Spinal cord (tissue), 10 donors: ENCODE measurements at places on chromosomes 3 and 15. TPM values are rescaled to one million over a fixed set of nuclear protein-coding genes. Genes with fewer than 3 reads are reported as not detected.
A peak's percentile ranks its signal among the peaks of the same experiment; 100 is the strongest.

Gene SMAD3
- 15.9 TPM for total RNA-seq

Gene CPN2
- total RNA-seq: not detected

Gene TIGIT
- 0.10 TPM for total RNA-seq

Gene PRKAR2A
- total RNA-seq: 40.3 TPM

Gene ACAA1
- total RNA-seq: 30.2 TPM

Gene SV2B
- total RNA-seq: 6.6 TPM

Gene PLSCR4
- total RNA-seq: 43.8 TPM

Gene NEK10
- total RNA-seq: 33.1 TPM

DNA sequence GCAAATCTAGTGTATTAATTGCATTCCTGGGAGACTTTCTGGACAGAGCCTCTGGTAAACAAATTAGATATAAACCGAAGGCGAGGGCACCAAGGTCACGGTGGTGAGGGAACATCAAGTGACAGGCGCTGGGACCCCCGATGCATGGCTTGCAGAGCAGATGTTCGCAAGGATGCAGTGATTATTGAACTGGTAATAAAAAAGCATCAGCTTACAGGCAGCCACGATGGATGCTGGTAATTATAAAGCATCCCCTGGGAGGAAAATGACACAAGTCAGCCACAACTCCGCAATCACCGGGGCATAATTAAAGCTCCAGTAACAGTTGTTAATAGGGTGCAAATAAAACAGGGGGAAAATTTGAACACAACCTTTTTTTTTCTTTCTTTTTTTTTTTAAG lies 231.1 kb upstream of the DPH6 start:
- no peak overlapping the region for H3K4me3 ChIP-seq
- H3K36me3 ChIP-seq: no peaks in the 10 kb centered on the region
- H3K27ac ChIP-seq: no peak overlapping the region
- H3K4me1 ChIP-seq: no peaks in the 10 kb centered on the region

- H3K27me3 ChIP-seq: no peaks in the 10 kb centered on the region
- H3K27ac ChIP-seq: peak overlapping the region; percentile 94
- H3K4me3 ChIP-seq: peak overlapping the region; percentile 87
- H3K4me1 ChIP-seq: peaks cover 9% of the 10 kb centered on the region
Observed at GRCh38 chr3:33438284-33438668, 1.9 kb downstream of the UBP1 start.

- H3K4me1 ChIP-seq: peaks cover 20% of the 10 kb centered on the region
- H3K4me3 ChIP-seq: no peak overlapping the region
- DNase-seq: no peak
- H3K27me3 ChIP-seq: no peaks in the 10 kb centered on the region
- H3K36me3 ChIP-seq: no peaks in the 10 kb centered on the region
Observed at GRCh38 chr3:126294211-126294808, 62.9 kb downstream of the KLF15 start.

- no peak overlapping the region for H3K27ac ChIP-seq
- no peak overlapping the region for H3K4me3 ChIP-seq
- H3K36me3 ChIP-seq: no peaks in the 10 kb centered on the region
- no peak for DNase-seq
- H3K27me3 ChIP-seq: no peaks in the 10 kb centered on the region
- no peaks in the 10 kb centered on the region for H3K4me1 ChIP-seq
Observed at GRCh38 chr3:142282503-142282902, 57.1 kb upstream of the GK5 start.

DNA sequence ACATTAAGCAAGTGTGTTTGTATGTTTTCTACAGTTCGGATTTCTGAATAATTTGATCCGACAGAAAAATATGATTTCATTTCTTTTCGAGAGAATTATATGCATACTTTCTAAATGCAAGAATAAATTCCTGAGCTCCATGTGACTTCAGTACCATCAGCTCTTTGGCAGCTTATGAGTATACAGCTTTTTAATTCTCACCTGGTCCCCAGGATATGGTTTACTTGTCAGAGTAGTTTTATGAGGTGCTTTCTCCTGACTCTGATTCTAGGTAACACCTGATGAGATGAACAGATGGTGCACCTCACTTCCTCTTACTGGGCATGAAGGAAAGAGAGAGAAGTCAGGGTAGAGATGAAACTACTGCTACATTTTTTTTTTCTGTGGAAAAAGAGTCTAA lies 3.1 kb downstream of the HGD start:
- H3K27me3 ChIP-seq: no peaks in the 10 kb centered on the region
- H3K36me3 ChIP-seq: no peaks in the 10 kb centered on the region
- H3K4me1 ChIP-seq: no peaks in the 10 kb centered on the region
- H3K4me3 ChIP-seq: no peak overlapping the region
- no peak for DNase-seq
- H3K27ac ChIP-seq: no peak overlapping the region

- no peak overlapping the region for H3K27ac ChIP-seq
Observed at GRCh38 chr15:96316953-96317629, 13.4 kb upstream of the NR2F2 start.

DNA sequence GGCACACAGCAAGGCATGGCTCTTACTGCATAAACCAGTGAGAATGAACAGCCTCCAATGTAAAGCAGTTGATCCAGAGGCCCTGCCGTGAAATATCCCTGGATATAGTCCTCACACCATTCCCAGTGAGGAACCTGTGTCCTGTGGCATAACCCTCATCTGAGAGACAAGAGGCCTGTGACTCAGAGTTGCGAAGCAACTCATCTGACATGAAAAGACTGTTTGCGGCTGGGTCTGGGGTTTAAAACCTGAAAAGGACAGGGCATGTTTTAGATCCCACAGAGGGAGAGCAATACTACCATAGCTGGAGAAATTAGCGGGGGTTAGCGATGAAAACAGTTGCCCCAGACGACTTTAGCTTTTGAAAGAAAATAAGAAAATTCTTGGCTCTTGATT lies 165.3 kb upstream of the BHLHE40 start:
- no peak overlapping the region for H3K4me3 ChIP-seq
- H3K27me3 ChIP-seq: no peaks in the 10 kb centered on the region
- no peak overlapping the region for H3K27ac ChIP-seq
- H3K36me3 ChIP-seq: peaks cover 2% of the 10 kb centered on the region

GRCh38 chr3:69320871-69321271 lies 65.0 kb downstream of the FRMD4B start:
- H3K36me3 ChIP-seq: no peaks in the 10 kb centered on the region
- no peak for DNase-seq
- H3K4me1 ChIP-seq: no peaks in the 10 kb centered on the region
- no peak overlapping the region for H3K4me3 ChIP-seq
- no peaks in the 10 kb centered on the region for H3K27me3 ChIP-seq
- H3K27ac ChIP-seq: peak overlapping the region; percentile 15

- H3K27ac ChIP-seq: no peak overlapping the region
- DNase-seq: no peak
- no peaks in the 10 kb centered on the region for H3K36me3 ChIP-seq
- no peaks in the 10 kb centered on the region for H3K4me1 ChIP-seq
- H3K4me3 ChIP-seq: no peak overlapping the region
Observed at GRCh38 chr15:35151782-35152181, 66.7 kb upstream of the NANOGP8 start.

GRCh38 chr15:34241376-34242330 lies 16.8 kb downstream of the EMC4 start:
- H3K4me3 ChIP-seq: no peak overlapping the region
- no peaks in the 10 kb centered on the region for H3K27me3 ChIP-seq
- H3K36me3 ChIP-seq: peaks cover 10% of the 10 kb centered on the region
- DNase-seq: peak; percentile 73
- no peaks in the 10 kb centered on the region for H3K4me1 ChIP-seq
- no peak overlapping the region for H3K27ac ChIP-seq

DNA sequence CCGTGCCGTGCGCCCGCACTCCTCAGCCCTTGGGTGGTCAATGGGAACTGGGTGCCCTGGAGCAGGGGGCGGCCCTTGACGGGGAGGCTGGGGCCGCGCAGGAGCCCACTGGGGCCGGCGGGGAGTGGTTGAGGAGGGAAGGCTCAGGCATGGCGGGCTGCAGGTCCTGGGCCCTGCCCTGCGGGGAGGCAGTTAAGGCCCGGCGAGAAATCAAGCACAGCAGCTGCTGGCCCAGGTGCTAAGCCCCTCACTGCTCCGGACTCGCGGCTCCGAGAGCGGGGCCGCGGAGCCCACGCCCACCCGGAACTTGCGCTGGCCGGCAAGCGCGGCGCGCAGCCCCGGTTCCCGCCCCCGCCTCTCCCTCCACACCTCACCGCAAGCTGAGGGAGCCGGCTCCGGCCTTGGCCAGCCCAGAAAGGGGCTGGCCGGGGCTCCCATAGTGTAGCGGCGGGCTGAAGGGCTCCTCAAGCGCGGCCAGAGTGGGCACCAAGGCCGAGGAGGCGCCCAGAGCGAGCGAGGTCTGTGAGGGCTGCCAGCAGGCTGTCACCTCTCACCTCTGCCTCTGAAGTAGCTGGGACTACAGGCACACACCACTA lies 7.8 kb downstream of the GP9 start:
- peaks cover 2% of the 10 kb centered on the region for H3K27me3 ChIP-seq
- H3K4me1 ChIP-seq: peaks cover 3% of the 10 kb centered on the region
- H3K27ac ChIP-seq: no peak overlapping the region
- DNase-seq: no peak

DNA sequence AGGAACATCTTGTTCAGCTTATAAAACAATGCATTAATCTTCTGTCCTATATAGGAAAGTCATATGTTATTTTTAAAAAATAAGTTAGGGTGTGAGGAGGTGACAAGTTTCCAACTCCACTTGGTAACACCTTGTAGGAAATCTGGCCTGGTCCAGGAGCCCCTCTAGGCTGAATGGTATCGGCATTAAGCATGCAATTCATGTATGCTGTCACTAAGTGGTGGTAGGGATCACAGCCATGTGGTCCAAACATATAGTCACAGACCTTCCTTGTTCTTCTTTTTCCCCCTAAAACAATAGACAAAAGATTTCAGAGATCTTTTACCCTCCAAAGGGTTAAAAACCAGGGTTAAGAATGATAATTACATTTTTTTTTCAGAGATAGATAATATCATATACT lies 4.2 kb upstream of the APBA2 start:
- peaks cover 20% of the 10 kb centered on the region for H3K4me1 ChIP-seq
- H3K36me3 ChIP-seq: no peaks in the 10 kb centered on the region
- H3K4me3 ChIP-seq: no peak overlapping the region
- H3K27me3 ChIP-seq: no peaks in the 10 kb centered on the region
- DNase-seq: no peak
- H3K27ac ChIP-seq: no peak overlapping the region

GRCh38 chr3:31634476-31634875 lies 101.8 kb downstream of the STT3B start:
- H3K36me3 ChIP-seq: peaks cover 10% of the 10 kb centered on the region
- H3K4me1 ChIP-seq: no peaks in the 10 kb centered on the region
- no peak for DNase-seq
- H3K27me3 ChIP-seq: no peaks in the 10 kb centered on the region
- no peak overlapping the region for H3K27ac ChIP-seq

- H3K4me3 ChIP-seq: no peak overlapping the region
- H3K27me3 ChIP-seq: no peaks in the 10 kb centered on the region
- no peak for DNase-seq
- H3K27ac ChIP-seq: no peak overlapping the region
Observed at GRCh38 chr3:122917412-122917811, 110.2 kb downstream of the SEMA5B start.

GRCh38 chr3:194256040-194256945 lies 94.8 kb downstream of the CPN2 start:
- peak overlapping the region; percentile 33 for H3K27ac ChIP-seq
- H3K36me3 ChIP-seq: no peaks in the 10 kb centered on the region
- DNase-seq: no peak

GRCh38 chr15:98002866-98003265 lies 42.4 kb downstream of the ARRDC4 start:
- H3K4me1 ChIP-seq: peaks cover 5% of the 10 kb centered on the region
- H3K36me3 ChIP-seq: no peaks in the 10 kb centered on the region
- H3K27me3 ChIP-seq: no peaks in the 10 kb centered on the region

DNA sequence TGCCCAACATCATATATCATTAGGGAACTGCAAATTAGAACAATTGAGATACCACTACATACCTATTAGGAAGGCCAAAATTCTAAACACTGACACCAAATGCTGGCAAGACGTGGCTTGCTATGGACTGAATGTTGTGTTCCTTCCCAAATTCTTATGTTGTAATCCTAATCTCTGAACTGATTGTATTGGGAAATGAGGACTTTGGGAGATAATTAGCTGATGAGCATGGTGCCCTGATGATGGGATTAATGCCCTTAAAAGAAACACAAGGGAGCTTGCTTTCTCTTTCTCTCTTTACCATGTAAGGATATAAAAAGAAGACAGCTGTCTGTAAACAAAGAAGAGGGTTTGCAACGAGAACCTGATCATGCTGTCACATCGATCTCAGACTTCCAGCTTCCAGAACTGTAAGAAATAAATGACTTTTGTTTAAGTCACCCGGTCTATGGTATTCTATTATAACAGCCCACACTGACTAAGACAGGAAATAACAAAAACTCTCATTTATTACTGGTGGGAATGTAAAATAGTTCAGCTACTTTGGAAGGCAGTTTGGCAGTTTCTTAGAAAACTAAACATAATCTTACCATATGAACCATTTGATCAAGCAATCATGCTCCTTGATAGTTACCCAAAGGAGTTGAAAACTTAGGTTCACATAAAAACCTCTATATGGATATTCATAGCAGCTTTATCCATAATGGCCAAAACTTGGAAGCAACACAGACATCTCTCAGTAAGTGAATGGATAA lies 458.3 kb upstream of the CBLB start:
- DNase-seq: no peak
- H3K36me3 ChIP-seq: no peaks in the 10 kb centered on the region
- H3K27me3 ChIP-seq: no peaks in the 10 kb centered on the region
- H3K4me3 ChIP-seq: no peak overlapping the region

DNA sequence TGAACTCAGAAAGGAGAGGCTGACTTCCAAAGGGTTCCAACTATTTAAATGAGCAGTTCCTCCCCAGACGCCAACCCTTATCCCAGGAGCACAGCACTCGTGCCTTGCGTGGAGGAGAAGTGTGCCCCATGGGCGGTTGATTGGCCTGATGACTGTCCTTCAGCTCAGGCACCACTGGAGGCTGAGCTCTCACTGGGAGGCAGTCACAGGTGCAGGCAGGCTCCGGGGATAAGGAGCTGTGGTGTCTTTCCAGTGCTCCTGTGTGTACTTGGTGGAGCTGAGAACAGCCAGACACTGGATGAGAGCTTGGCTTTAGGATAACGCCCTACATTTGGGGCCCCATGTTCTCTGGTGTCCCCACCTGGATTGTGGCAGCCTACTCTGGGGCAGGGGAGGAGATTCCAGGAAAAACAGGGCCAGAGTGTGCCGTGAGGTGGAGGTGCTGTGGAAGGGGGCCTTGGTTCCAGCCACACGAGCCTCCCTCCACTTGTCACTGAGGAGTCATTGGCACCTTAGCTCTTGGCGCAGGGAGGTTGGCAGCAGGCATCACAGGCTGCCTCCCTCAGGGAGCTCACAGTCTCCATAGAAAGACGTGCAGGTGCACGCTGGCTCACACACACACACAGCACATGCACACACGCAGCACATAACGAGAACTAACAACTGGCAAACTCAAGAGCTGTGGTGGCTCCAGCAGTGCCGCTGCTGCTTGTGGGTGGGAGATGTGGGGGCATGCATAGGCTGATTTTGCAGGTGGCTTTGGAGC lies 22.7 kb upstream of the EPHB3 start:
- DNase-seq: no peak
- H3K27ac ChIP-seq: no peak overlapping the region
- no peak overlapping the region for H3K4me3 ChIP-seq
- H3K4me1 ChIP-seq: peaks cover 5% of the 10 kb centered on the region
- peaks cover 19% of the 10 kb centered on the region for H3K27me3 ChIP-seq
- H3K36me3 ChIP-seq: no peaks in the 10 kb centered on the region

GRCh38 chr15:80689716-80690115 lies 5.4 kb upstream of the ABHD17C start:
- no peaks in the 10 kb centered on the region for H3K27me3 ChIP-seq
- no peaks in the 10 kb centered on the region for H3K36me3 ChIP-seq
- DNase-seq: no peak
- H3K4me1 ChIP-seq: peaks cover 4% of the 10 kb centered on the region
- H3K27ac ChIP-seq: no peak overlapping the region

GRCh38 chr3:53941184-53941583 lies 49.5 kb upstream of the SELENOK start:
- no peaks in the 10 kb centered on the region for H3K36me3 ChIP-seq
- no peaks in the 10 kb centered on the region for H3K27me3 ChIP-seq
- H3K27ac ChIP-seq: no peak overlapping the region
